Sigmoid colon (tissue), 7 donors: ENCODE measurements at places on chromosomes 11 and 22.

GRCh38 chr11:11743216-11743615, 98.6 kb upstream of the USP47 start:
- no peak for DNase-seq

GRCh38 chr11:130475426-130476053, 27.1 kb downstream of the ADAMTS15 start:
- no peak for DNase-seq

- peak; percentile 89 for DNase-seq
These were observed 37.0 kb upstream of the TIMP3 start for GRCh38 chr22:32764330-32765131.

DNA sequence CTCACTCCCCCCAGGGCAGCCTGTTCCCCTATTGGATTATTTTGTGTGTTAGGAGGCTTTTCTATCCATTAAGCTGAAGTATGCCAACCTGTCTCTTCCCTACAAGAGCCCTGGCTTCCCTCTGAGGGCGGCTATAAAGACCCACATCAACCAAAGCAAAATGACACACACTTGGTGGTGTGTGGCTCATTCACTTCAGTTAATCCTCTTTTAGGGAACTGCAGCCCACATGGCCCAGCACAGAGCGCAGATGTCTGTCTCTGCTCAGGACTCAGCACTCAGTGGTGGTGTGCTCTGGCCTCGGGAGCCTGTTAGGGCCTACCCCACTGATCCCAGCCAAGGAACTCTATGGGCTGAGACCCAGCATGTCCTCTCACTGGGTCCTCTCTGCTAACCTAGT, 32.2 kb upstream of the LRRC10B start:
- no peak for DNase-seq

DNA sequence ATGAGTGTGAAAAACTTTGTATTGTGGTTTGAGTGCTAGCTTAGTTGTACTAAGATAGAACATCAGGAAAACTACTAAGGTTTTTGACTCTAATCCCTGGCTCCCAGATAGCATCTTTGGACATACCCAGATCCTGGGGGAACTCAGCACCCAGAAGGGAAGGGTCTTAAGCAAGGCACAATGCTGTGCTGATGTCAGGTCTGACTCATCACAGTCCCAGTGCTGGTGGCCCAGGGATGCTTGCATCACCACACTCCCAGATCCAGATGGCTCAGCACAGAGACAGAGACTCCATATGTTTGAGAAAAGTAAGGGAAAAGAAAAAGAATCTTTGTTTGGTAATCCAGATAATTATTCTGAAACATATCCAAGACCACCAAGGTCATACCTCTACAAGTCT, 18.3 kb upstream of the OR56A3 start:
- no peak for DNase-seq

DNA sequence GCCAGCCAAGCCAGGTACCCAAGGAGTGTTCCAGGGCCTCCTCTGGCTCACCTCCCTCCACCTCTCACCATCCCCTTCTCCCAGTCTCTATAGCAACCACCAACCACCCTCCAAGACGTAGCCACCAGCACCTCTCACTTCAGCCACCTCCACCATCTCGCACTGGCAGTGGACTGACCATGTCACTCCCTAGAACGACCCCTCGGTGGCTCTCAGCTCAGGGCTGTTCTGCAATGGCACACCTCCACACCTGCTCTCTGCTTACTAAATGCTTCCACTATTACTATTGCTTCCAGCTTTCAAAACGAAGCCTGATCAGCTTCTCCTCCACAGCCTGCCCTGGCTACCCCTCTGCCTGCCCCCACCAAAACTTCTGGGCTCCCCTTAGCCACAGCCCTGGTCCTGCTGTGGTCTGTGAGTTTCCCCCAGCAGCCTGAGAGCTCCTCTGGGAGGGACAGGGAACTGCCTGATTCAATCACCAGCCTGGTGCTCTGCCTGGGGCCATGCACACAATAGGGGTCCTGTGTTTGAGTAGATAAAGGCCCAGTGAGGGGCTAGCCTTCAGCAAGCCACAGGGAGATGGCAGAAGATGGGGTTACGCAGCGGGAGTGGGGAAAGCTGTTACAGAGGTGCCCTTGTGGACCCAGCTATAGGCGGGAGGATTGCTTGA, 17.5 kb upstream of the CBX7 start:
- DNase-seq: no peak
